ENCODE measurements at places on chromosomes 1 and 21.

GRCh38 chr1:43969416-43969745 is 429 bp upstream of the DPH2 start:
- no peak for DNase-seq

GRCh38 chr1:177164380-177165068 is at the start of gene ASTN1:
TSS of gene ASTN1 (minus strand) at chr1:177164712. CDS start at chr1:177164676, 36 bp downstream.
- DNase-seq: no peak

- DNase-seq: peak; percentile 52
Observed at GRCh38 chr21:17585875-17586450, 26.7 kb downstream of the BTG3 start.

DNA sequence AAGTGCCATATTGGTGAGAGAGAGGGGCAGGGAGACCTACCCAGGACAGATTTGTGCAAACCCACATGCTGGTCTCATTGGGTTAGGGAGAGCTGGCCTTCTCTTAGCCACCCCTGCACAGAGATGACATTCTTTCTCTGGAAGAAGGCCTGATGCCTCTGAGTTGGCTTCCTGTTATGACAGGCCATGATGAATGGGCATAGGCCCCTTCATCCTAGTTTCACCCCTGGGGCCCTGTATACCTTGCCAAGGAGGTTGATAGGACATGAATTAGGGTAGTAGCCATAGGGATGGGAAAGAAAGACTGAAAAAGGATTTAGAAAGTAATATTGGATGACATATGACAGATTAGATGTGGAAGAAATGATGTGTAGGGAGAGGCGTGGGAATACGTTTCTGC is 46.6 kb downstream of the TENT5C start:
- no peak for DNase-seq

DNA sequence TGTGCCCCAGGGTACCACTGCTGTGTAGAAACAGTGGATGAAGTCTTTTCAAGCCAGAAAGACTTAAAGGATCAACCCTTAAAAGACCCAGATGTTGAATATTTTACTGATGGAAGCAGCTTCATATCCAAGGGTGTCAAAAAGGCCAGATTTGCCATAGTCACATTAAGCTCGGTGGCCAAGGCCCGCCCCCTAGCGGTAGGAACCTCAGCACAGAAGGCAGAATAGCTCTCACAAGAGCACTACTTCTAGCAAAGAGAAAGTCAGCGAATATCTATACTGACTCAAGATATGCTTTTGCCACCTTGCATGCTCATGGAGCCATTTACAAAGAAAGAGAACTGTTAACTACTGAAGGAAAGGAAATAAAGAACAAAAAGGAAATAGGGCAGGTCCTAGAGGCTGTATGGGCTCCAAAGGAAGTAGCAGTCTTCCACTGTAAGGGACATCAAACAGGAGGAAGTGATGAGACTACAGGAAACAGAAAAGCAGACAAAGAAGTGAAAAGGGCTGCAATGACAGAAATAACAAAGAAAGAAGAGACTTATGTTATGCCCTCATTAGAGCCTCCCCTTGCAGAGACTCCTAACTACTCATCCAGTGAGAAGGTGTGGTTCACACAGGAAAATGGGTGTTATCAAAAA is 90.5 kb downstream of the LIPI start:
- peak; percentile 11 for DNase-seq

GRCh38 chr21:33824156-33824941 is 91.3 kb downstream of the ATP5PO start:
- DNase-seq: no peak

- no peak for DNase-seq
Observed at GRCh38 chr1:90318431-90318830, 323.5 kb downstream of the ZNF326 start.

DNA sequence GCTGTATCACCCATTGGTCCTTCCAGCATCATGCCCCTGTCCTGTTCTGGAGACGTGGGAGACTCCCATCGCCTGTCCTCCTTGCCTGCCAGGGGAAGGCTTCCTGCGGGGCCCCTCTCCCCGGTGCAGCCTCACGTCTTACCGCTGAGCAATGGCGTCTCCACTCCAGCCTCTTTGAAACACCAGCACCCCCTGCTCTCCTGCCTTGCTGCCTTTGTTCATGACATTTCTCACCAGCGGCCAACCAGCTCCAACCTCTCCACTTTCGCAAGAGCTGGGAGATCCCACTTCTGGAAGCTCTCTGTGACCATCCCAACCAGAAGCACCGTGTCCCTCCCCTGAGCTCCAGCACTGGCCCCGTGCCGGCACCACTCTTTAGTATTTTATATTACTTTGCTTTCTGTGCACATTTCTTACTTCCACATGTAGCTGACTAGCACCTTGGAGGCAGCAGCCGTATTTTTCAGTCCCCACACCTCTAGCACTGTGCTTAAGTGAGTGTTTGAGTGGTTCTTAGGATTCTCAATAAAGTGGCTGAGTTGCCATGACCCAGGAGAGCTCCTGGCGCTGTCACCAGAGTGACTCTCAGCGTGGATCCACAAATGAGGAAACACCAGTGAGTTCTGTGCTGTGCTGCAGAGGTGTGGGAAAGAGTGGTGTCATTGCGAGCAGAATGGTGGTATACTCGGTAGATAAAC is 83.5 kb downstream of the ATP5PO start:
- no peak for DNase-seq

Measured in HFF-Myc (cell line).